ENCODE measurements at places on chromosomes 2 and 18.

GRCh38 chr18:42338683-42339082, 383.6 kb downstream of the PIK3C3 start:
- no peak for DNase-seq

DNA sequence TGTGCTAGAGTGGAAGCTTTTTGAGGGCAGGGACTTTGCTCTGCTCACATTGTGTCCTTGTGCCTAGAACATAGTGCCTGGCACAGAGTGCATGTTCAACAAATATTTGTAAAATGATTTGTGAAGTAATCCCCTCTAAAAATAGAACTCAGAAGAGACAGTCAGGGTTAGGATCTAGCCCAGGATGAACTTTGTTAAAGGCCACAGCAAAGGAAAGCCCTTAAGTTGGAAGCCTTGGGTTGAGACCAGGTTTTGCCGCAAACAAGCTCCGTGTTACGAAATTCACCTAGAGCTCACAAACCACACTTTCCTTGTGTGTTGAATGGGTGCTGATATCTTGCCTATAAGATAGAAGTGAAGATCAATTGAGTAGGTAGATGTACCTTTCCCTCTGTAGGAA, 84.2 kb downstream of the SETBP1 start:
- DNase-seq = no peak

DNA sequence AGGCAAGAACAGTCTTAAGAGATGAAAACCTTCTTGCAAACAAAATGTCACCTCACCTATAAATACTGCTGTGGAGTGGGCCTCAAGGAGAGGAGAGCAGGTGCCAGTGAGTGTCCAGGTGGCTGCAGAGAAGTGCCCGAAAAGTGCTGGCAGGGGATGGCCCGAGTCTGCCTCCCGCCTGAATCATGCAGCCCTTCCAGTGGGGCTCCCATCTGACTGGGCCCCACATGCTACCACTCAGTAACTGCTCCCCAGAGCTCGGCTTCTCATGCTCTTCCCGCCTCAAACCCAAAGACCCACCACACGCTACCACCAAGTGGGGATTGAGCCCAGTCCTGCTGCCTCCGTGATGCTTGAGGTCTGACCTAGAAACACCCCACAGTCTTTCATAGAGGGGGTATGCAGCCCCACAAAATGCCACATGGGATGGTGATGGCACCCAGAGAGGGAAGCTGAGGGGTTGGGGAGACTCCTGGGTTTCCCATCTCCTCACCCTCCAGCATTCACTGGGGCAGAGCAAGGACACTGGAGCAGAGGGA, 7.4 kb downstream of the HS6ST1 start:
- no peak for DNase-seq

DNA sequence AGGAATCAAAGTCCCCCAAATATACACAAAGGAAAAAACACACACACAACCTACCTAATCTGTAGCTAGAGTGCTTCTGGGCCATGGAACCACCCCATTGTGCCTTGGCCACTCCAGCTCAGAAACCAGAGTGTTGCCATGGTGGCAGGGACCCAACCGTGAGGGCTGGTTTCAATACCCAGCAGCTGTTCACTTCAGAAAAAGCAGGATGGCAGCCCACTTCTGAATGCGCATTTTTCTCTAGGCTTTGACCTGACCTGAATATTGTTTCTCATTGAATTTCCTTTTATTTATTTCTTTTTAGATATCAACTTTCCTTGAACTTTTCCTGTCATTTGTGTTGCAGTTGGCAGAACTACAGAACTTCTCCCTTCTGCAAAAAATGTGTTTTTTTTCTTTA, 43.0 kb upstream of the EHBP1 start:
- no peak for DNase-seq

DNA sequence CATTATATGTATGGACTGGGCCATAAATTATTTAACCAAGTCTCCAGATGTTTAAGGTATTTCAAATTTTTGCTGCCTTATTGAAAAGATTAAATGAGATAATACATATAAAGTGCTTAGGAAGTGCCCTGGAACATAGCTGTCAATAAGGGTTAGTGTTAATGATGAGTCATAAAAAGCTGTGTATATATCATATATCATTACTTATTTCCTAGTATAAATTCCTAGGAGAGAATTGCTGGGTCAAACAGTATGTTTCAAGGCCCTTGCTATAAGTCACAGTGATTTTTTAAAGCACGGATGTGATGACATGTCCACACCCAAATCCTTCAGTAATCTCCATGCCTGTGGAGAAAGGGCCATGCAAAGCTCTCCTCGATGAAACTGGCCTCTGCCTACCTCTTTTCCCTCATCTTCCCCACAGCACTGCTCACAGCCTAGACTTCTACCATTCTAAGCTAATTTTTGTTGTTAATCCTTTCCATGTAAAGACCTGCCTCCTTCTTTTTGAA, 8.5 kb downstream of the ZNF2 start:
- DNase-seq = no peak

DNA sequence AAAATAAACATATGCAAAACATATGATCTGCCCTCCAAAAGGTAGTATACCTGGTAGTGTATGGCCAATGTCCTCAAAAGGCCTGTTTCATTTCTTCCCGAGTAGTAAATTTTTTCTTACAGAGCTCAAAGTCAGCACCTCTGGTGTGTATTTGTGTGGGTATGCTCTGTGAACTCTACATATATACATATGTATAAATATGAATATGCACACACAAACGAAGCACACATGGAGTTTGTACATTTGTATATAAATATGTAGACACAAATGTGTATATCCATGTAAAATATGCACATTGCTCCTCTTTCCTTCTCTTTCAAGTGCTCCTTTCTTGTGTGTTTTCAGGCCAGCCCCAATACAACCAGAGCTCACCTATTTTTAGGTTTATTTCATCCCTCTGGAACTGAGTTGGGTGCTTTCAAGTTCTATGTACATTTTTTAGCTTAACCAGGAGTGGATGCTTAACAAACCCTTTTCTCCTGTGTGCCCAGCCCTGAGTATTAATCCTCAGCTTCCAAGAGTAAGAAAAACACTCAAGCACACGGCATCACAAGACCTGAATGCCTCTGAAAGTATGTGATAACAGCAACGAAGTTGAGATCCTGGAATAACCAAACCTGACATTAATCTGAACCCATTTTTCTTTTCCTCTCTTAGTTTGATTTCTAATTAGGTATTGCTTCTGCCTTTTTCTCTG, 12.2 kb upstream of the GALNT5 start:
- no peak for DNase-seq

- DNase-seq = no peak
These were observed 14.2 kb downstream of the GAREM2 start for GRCh38 chr2:26187114-26187513.

Measured in suppressor macrophage treated with lipopolysaccharide for 4 hours (primary cell).